ENCODE measurements at places on chromosomes 16 and 17. TPM values are rescaled to one million over a fixed set of nuclear protein-coding genes. Genes with fewer than 3 reads are reported as not detected.

Gene CDH16
- not detected for total RNA-seq

DNA sequence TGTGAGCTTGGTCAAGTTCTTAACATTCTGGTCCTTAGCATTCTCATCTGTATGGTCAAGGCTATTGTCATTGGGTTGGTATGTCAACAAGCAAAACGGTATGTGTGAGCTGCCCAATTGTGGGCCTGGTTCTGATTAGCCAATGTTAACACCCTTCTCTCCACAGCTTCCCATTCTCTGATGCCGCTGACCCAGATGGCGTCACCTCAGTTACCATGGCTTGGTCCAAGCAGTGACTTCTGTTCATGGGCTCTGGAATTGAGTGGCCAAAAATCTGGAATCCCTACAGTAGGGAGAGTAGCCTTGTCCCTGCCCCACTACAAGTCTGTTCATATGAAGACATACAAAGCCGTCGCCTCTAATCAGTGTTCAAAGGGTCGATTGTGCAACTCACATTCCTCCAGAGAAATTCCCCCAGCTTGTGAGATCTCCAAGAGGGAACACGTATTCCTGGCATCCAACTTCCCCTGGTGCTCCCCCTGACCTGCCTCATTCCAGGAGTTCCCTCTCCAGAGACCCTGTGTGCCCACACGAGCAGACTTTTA lies 15.8 kb downstream of the TMEM98 start:
- no peak for DNase-seq
- H3K36me3 ChIP-seq: no peaks in the 10 kb centered on the region
- no peak overlapping the region for H3K4me3 ChIP-seq
- no peak overlapping the region for H3K27ac ChIP-seq
- H3K27me3 ChIP-seq: no peaks in the 10 kb centered on the region
- no peaks in the 10 kb centered on the region for H3K4me1 ChIP-seq

- H3K27me3 ChIP-seq: no peaks in the 10 kb centered on the region
- DNase-seq: no peak
These were observed 156.3 kb downstream of the MYO1D start for GRCh38 chr17:32720671-32721070.

Gene LGALS9
- total RNA-seq: 11.0 TPM

GRCh38 chr17:7023576-7024401 lies 939 bp downstream of the BCL6B start:
- no peaks in the 10 kb centered on the region for H3K27me3 ChIP-seq
- DNase-seq: peak; percentile 90
- peak overlapping the region; percentile 14 for H3K4me3 ChIP-seq

GRCh38 chr16:71526111-71526631 lies at the start of gene CHST4:
TSS of gene CHST4 (plus strand) at chr16:71526426. CDS start at chr16:71536678, 10,252 bp downstream.
- no peak within 1 kb of the TSS for H3K4me3 ChIP-seq
- H3K27ac ChIP-seq: no peak within 1 kb of the TSS
- no peaks in the 10 kb centered on the region for H3K4me1 ChIP-seq

Gene TLK2
- 64.5 TPM for total RNA-seq

Gene KIF2B
- not detected for total RNA-seq

DNA sequence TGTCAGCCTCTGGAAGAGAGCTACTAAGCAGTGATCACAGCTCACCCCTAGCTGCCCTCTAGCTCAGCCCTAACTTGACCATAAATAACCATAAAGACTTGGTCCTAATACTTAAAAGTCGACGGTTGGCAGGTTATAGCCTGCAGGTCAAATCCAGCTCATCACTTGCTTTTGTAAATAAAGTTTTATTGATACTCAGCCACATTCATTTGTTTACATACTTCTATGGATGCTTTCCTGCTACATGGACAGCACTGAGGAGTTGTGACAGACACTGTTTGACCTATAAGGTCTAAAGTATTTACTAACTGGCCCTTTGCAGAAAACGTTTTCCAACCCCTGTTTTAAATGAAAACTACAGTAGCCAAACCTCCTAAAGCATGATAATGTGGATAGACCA lies 151.6 kb upstream of the ASIC2 start:
- no peaks in the 10 kb centered on the region for H3K4me1 ChIP-seq
- H3K36me3 ChIP-seq: no peaks in the 10 kb centered on the region
- DNase-seq: no peak
- no peak overlapping the region for H3K27ac ChIP-seq
- H3K4me3 ChIP-seq: no peak overlapping the region
- no peaks in the 10 kb centered on the region for H3K27me3 ChIP-seq

- H3K36me3 ChIP-seq: no peaks in the 10 kb centered on the region
- no peak overlapping the region for H3K27ac ChIP-seq
- H3K4me3 ChIP-seq: no peak overlapping the region
These were observed 15.9 kb upstream of the FBXO47 start for GRCh38 chr17:38982858-38983746.

GRCh38 chr17:38970128-38970527 lies 2.9 kb upstream of the FBXO47 start:
- no peak overlapping the region for H3K4me3 ChIP-seq
- H3K27ac ChIP-seq: no peak overlapping the region
- no peaks in the 10 kb centered on the region for H3K36me3 ChIP-seq
- peaks cover 16% of the 10 kb centered on the region for H3K4me1 ChIP-seq
- no peak for DNase-seq
- H3K27me3 ChIP-seq: no peaks in the 10 kb centered on the region

DNA sequence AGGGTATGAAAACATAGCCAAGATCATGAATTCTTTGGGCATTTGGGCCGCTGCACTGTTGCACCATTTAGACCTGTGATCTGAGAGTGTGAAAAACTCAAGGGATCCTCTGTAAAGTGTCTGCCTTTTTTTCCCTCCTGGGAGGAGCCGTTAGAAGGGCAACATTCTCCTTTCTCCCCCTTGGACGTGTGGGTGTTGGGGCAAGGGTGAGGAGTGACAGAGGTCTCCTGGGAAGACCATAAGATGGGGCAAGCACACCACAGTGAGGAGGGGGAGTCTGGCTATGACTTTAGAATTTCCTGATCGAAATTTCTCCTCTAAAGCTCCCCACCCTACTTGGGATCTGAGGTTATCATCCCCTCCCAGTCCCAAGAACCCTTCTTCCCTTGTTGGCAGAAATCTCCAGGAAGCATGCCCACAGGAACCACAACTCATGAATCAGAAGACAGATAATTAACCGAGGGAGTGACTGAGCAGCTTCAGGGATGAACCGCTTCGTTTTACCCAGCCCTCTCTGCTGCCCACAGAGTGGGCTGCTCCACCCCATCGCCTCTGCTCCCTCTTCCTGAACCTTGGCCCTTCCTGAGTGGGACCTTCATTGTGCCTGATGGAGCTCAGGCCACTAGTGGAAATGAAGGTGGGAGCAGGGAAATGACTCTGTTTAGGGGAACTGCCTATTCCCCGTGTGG lies 4.2 kb downstream of the ITGB3 start:
- H3K27ac ChIP-seq: no peak overlapping the region
- H3K4me3 ChIP-seq: no peak overlapping the region
- H3K36me3 ChIP-seq: no peaks in the 10 kb centered on the region
- DNase-seq: no peak

DNA sequence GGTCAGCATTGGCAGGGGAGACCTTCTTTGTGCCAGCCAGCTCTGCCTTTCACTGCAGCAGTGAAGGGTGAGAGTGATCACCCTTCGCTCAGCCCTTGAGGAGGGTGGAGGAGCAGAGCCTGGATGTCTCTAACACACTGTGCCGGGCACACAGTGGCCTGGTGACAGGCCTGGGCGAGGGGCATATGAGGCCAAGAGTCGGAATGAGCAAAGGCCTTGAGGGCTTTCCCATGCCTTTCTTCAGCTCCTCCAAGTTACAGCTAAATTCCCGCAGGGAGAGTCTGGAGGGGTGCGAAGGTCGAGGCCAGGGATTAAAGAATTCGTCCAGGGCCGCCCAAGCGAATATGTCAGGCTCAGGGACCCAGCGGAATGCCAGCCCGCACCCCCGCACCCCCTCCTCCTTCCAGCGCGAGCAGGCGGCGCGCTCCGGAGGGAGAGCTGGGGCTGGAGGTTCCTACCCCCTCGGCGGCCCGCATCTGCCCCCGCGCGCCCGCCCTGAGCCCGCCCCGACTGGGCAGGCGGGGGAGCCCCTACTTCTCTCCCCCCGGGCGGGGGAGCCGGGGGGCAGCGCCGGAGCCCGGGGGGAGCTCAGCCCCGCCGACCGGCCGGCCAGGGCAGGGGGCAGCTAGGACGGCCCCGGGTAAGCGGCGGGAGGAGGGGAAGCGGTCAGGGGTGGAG lies at the start of gene RASL10B:
RASL10B (plus strand) TSS at position 401 of the 678 bp plus-strand sequence. CDS start 3,546 bp downstream, outside the sequence.
- peak within 1 kb of the TSS; percentile 55 for H3K4me3 ChIP-seq
- DNase-seq: peak; percentile 62
- peaks cover 7% of the 10 kb centered on the region for H3K36me3 ChIP-seq
- H3K27me3 ChIP-seq: no peaks in the 10 kb centered on the region
- no peak within 1 kb of the TSS for H3K27ac ChIP-seq

Gene SOST
- total RNA-seq: not detected

- no peak overlapping the region for H3K27ac ChIP-seq
- H3K4me3 ChIP-seq: no peak overlapping the region
- H3K27me3 ChIP-seq: no peaks in the 10 kb centered on the region
- no peaks in the 10 kb centered on the region for H3K36me3 ChIP-seq
These were observed 7.3 kb downstream of the HS3ST4 start for GRCh38 chr16:25699069-25699468.

GRCh38 chr16:9465161-9465560 lies 373.7 kb downstream of the HAPSTR1 start:
- no peaks in the 10 kb centered on the region for H3K36me3 ChIP-seq
- no peak overlapping the region for H3K27ac ChIP-seq
- H3K4me3 ChIP-seq: no peak overlapping the region
- no peaks in the 10 kb centered on the region for H3K27me3 ChIP-seq

Gene FDXR
- 13.6 TPM for total RNA-seq

Gene PIRT
- total RNA-seq: not detected

DNA sequence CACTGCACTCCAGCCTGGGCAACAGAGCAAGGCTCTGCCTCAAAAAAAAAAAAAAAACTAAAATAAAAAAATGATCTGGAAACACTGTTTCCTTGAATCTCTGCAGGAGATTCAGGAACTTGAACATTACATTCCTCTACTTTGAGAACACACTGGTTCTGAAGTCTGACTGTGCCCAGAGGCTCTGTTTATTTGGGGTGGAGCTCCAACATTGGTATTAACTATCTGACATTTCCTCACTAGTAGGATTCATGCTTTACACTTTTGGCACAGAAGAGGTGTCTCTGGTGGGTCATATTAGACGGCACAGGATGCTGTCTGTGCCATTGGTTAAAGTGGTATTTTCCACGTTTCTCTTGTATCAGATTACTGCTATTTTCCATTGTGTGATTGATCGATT lies 10.4 kb downstream of the SULT1A2 start:
- H3K4me3 ChIP-seq: no peak overlapping the region
- H3K4me1 ChIP-seq: no peaks in the 10 kb centered on the region
- DNase-seq: no peak
- no peak overlapping the region for H3K27ac ChIP-seq
- H3K27me3 ChIP-seq: no peaks in the 10 kb centered on the region

DNA sequence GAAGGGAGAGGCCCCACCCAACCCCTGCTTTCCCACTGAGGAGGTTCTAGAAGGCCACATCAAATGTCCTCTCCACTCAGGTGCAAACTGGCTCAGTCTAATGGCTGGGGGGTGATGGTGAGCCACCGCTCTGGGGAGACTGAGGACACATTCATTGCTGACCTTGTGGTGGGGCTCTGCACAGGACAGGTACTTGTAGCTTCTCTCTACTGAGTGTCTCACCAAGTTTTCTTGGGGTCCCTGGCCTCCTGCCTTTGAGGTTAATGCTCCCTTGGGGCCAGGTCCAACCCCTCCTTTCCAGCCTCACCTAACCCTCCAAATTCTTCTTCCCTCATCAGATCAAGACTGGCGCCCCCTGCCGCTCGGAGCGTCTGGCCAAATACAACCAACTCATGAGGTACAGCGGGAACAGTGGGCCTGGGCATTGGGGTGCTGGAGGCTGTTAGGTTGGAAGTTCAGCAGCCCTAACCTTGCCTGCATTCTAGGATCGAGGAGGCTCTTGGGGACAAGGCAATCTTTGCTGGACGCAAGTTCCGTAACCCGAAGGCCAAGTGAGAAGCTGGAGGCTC lies 5.7 kb downstream of the ENO3 start:
- H3K27ac ChIP-seq: no peak overlapping the region
- H3K36me3 ChIP-seq: peaks cover 6% of the 10 kb centered on the region
- no peak for DNase-seq
- H3K4me3 ChIP-seq: no peak overlapping the region

DNA sequence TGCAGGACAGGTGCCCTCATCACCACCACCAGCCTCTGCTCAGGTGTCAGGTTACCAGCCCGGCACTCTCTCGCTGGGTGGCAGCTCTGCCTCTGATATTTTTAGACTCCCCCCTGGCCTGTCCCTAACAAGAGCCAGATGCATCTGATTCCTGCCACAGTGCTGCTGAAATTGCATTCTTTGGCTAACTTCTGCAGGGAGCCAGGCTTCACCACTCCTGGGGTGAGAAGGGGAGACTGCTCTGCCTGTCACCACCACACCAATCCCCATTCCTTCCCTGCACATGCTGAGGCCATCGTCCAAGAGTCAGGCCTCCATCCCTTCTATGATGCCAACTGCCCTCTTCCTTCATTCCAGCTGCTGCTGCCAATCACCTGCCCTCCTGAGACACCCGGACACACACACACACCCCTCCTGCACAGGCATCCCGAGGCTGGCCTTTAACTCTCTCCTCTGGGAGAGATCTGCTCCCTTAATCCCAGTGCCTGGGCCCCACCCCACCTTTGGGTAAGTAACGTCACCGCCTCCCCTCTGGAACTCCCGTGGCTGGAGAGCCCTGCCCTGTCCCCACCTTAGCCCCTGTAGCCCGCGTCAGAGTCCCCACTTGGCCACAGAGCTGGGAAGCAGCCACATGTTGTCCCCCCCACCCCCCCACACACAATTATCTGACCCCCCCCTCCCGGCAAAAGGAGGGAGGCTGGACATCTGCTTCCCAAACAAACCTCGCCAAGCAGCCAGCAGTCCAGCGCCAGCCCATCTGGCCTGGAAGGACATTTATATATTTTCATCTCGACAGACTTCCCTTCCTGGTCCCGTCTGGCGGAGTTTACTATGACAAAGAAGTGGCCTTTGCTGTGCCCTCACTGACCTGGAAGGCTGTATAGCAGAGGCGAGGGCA lies 2.8 kb downstream of the EMP2 start:
- H3K4me1 ChIP-seq: no peaks in the 10 kb centered on the region
- no peak for DNase-seq
- H3K27ac ChIP-seq: no peak overlapping the region
- no peak overlapping the region for H3K4me3 ChIP-seq

Gene PPP1R27
- total RNA-seq: not detected

- no peak for DNase-seq
- no peaks in the 10 kb centered on the region for H3K4me1 ChIP-seq
- H3K27me3 ChIP-seq: no peaks in the 10 kb centered on the region
- H3K4me3 ChIP-seq: no peak overlapping the region
- no peak overlapping the region for H3K27ac ChIP-seq
These were observed 328.6 kb upstream of the PMFBP1 start for GRCh38 chr16:72500545-72500944.

DNA sequence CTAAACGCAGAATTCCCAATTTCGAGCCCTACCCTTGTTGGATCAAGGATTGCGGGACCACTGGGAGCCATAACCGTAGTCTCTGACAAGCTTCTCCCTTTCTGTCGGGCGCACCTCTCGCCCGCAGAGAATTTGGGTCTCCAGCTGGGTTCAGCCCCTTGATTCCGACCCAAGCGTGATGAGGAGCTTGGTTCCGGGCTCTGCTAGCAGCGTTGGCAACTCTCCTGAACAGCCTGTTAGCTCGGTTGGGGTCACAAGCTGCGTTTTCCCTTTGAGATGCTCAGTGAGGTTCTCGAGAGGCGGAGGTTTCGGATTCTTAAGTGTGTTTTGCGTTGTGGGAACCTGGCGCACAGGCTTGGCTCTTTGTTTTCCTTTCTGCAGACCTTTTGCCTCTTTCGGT lies 655 bp downstream of the ATXN1L start:
- H3K4me3 ChIP-seq: peak overlapping the region; percentile 97
- H3K27me3 ChIP-seq: no peaks in the 10 kb centered on the region
- H3K4me1 ChIP-seq: peaks cover 16% of the 10 kb centered on the region
- H3K27ac ChIP-seq: peak overlapping the region; percentile 92
- DNase-seq: no peak

Gene PLXDC1
- 30.8 TPM for total RNA-seq
